ENCODE measurements at places on chromosomes 3 and 15.

GRCh38 chr15:68379759-68380290 lies 52.1 kb downstream of the ITGA11 start:
- no peak for DNase-seq

GRCh38 chr3:178671791-178672190 lies 135.6 kb downstream of the KCNMB2 start:
- DNase-seq, result no peak

DNA sequence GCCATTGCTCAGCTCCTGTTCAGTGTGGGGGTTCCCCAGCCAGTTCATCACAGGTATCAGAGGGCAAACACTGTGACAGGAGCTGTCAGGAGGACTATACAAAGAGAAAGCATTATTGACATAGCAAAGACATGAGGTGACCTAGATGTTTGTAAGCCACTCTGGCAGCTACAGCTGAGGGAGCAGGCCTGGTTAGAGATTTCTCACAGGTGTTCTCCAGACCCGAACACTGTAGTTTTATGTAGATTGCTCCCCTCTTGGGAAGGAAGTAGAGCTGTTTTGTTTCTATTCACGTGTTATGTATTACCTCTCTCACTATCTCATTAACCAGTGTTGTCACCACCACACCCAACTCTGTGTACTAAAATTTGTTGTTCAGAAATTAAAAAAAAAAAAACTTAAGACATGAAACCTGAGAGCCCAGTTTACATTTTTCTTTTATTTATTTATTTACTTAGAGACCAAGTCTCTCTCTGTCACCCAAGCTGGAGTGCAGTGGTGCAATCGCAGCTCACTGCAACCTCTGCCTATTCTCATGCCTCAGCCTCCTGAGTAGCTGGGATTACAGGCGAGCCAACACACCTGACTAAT lies 123.7 kb downstream of the RBPMS2 start:
- no peak for DNase-seq

GRCh38 chr3:178669758-178670157 lies 133.5 kb downstream of the KCNMB2 start:
- no peak for DNase-seq

- no peak for DNase-seq
These were observed 10.3 kb downstream of the CXCR6 start for GRCh38 chr3:45953536-45953935.

DNA sequence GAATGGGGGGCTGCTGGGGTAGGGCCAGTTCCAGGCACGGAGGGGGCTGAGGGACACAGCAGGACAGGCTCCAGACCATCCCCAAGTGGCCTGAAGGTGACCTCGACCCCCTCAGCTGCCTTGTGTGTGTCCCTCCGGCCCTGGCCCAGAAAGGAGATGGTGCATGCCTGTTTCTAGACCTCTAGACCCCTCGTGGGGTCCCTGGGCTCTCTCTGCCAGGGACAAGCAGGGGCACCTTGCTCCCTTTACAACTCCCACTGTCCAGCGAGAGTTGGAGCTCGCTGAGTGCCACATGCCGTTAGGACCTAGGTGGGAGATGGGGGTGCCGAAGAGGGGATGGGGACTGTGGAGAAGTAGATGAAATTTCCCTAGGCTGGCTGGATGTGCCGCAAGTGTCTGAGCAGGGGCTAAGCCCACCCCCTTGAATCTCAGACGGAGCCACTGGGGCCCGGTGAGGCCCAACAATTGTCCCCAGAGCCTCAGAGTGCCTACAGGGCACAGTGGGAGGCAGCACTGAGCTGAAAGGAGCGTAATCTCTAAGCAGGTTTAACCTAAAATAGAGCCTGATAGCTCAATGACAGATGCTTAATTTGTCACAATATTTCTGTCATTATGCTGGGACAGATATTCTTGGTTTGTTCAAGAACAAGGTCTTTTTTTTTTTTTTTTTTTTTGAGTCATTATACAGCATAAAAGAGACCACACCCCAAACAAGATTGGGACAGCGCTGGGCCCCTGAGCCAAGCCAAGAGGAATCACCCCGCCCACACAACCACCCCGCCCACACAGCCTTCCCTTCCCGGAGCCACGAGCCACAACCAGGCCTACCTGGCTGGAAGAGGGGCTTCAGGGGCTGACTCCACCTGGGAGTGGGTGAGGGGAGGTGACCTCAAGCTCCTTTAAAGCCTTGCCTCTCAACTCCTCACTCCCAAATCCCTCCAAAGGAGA lies 23.6 kb upstream of the KLF13 start:
- peak; percentile 71 for DNase-seq

DNA sequence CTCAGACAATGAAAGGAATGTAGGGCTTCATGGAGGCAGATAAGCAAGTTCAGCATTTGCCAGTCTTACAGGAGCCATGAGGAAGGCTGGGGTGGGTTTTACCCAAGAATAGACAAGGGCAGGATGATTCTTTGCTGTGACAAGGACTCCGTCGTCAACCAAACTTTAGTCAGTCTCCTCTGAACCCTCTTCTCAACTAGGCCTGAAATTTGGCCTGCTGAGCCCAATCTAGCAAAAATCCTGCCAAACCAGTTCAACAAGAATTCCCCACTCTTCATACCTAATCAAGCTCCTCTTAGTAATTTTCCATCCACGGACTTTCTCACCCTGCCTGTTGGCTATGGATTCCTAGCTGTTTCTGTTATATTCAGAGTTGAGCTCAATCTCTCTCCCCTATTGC lies 280.5 kb downstream of the TBL1XR1 start:
- no peak for DNase-seq

DNA sequence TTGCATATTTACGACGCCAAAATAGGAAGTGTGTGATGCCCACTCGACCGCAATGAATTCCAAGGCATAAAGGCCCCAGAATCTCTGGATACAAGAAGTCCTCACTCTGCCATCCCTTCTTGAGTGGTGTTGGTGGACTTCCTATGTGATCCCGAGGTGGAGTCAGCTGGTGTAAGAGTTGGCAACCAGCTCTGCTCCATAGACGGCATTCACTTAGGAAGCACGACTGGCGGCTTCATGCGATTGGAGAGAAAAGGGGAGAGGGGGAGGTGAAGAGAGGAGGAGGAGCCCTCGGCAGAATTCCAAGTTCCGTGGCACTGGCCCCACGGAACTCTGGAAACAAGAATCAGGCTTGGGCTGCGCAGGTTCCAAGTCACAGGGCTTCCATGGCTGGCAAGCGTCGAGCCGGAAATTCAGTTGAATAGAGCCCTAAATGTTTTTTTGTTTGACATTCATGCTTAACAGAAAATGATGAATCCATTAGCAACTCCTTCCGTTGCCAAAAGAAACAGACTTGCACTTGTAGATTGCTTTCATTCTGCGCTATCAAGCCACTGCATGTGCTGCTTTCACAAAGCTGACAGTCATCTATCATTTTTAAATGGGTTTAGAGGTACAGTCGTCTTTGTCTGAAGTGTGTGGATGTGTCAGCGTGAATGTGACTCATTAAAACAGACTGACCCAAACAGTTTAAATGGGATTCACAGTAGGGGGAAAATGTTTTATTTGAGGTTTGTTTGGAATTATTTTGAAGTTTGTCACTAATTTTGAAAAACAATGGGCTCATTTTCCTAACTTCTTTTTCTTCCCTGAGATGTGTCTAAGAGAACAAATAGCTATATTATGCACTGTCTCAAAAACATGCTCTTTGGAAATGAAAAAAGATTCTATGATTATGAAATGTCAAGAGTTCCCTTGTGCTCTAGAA lies 428.3 kb upstream of the ATP11B start:
- no peak for DNase-seq

- no peak for DNase-seq
These were observed 389.2 kb upstream of the KCNMB2 start for GRCh38 chr3:178147001-178147400.

DNA sequence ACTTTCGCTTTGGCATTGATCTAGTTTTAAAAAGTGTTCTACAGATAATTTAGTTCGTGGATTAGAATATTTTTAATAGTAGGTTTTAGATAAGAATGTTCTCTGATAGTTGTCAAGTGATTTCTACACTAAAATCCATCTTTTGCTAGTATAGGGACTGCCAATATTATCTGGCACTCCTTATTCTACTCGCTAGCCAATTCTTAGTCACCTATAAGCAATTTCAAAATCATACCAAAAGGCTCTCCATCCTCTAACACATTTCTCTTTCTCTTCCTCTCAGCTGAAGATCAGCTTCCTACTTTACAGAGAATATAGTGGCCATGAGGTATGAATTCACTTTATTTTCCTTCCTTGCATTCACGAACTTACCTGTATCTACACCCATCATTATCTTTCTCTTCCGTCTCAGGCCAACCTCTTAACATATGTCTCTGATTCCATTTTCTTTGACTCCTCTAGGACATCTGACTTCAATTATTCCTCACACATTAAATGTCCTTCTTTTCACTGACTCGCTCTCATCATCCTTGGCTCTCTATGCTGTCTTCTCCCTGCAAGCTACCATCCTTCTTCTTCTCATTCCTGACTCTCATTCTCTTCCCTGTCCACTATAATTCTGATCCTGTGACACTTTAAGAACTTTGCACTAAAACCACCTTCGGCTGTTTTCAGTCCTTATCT lies 35.5 kb downstream of the C3orf80 start:
- no peak for DNase-seq

DNA sequence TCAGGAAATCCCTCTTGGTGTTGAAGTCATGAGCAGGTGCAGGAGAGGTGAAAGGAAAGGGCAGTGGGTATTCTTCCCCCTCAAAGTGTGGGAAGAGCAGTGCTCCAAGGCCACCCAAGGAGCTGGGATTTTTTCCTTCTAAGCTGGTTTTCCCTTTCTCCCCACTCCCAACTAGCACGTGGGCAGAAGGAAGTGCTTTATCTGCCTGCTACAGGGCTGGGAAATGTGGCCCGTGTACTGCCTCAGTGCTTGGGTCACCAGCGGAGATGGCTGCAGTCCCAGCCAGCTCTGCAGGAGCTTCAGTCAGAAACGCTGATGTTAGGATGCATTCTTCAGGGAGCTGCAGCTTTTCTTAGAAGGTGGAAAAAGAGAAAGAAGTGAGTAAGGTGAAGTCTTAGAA lies 99.2 kb downstream of the CACNA1D start:
- DNase-seq, result no peak

DNA sequence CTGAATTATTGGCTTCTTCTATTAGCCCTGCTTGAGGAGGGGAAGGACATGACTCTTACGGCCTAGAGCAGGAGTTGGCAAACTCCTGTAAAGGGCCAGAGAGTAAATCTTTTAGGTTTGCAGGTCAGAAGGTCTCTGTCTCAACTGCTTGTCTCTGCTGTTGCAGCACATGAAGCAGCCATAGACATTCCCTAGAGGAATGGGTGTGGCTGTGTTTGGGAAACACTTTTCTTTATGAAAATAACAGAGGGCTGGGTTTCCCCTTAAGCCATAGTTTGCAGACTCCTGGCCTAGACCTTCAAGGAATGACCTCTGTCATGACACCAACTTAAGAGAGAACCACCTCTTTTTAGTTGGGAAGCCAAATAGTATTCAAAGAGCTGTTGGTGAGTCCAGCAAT lies 10.3 kb downstream of the TRAK1 start:
- no peak for DNase-seq

DNA sequence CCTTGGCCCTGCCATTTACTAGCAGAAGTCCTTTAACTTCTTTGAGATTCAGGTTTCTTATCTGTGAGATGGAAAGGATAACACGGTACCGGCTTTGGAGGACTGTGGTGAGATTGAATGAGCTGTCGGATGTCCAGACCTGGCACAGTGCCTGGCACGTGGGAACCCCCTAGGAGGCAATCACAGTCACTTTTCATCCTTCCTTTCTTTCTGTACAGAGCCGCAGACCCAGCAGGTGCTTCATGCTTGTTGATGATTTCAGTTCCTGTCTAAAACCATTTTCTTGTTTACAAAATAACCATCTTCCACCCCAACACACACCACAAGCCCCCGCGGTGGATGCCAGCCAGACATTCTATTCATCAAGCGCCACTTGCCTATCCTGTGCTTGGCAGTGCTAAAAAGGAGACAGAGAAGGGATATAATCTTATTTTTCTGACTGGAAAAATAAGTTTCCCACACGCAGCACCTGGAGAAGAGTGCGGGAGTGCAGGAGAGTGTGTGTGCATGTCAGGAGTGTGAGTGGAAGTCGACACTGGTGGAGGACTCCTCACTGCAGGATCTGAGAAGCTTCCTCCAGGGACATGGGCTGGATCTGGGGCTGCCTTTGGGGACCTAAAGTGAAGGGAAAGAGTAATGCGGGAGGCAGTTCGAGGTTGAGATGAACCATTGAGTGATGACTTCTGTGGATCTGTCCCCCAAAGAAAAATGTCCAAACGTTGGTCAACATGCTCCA lies 85.7 kb downstream of the ST6GAL1 start:
- DNase-seq, result no peak

DNA sequence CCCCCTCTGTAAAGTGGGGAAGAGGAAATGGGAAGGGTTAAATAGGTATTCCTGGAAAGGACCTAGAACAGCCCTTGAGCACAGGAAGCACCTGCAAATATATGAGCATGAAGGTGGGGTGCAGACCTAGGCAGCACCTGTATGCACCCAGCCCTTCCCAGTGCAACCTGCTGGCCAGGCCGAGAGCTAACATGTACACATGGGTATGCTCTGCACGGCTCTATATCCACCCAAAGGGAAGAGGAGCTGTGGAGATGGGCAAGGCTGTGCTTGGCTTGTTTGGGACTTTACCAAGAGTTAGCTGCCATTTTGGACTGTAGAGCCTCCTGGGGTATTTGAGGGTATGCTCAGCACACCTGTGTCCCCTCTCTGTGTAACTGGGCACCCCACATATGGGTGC lies 171.2 kb downstream of the KLF13 start:
- DNase-seq, result no peak

DNA sequence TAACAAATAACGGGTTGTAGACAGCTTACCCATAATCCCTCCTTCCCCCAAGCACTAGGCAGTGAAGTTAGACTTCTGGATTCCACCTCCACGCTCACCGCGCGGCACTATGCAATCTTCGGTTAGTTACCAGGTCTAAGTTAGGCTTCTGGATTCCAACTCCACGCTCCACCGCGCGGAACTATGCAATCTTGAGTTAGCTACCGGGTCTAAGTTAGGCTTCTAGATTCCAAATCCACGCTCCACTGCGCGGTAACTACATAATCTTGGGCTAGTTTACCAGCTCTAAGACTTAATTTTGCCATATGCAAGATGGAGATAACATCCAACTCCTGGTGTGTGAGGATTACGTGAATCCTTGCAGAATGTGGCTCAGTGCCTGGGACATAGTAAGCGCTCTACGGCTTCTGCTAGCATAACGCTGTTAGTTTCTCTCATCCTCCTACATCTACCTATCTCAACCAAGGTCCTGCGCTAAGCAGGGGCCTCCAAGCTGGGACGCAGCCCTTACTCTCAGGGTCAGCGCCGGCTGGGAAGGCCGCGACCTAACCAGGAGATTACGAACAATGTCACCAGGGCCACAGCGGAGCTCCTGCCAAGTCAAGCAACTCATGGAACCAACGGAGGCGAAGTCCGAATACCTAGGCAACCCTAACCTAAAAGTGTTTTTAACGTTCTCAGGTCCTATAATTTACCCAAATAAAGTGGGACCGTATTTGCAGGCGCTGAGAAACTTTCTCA lies 497 bp upstream of the RPLP1 start:
- DNase-seq, result peak; percentile 74

DNA sequence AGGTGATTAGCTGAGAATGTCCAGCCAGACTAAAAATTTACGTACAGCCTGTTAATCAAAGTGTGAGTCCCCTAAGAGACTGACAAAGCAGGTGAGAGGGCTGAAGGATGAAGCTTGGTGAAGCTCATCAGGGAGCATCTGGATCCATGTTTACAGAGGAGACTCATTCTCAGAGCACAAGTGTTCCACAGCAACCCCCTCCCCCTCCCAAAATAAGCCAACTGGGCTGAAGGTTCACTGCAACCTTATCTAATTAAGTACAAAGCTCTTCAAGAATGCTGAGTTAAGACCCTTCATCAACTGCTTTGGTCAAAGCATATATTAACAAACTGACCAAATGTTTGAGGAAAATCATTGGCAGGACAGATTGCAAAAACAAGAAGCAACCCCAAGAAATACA lies 262.6 kb upstream of the ZNF385D start:
- no peak for DNase-seq
